ENCODE measurements at places on chromosomes 3 and 15.

DNA sequence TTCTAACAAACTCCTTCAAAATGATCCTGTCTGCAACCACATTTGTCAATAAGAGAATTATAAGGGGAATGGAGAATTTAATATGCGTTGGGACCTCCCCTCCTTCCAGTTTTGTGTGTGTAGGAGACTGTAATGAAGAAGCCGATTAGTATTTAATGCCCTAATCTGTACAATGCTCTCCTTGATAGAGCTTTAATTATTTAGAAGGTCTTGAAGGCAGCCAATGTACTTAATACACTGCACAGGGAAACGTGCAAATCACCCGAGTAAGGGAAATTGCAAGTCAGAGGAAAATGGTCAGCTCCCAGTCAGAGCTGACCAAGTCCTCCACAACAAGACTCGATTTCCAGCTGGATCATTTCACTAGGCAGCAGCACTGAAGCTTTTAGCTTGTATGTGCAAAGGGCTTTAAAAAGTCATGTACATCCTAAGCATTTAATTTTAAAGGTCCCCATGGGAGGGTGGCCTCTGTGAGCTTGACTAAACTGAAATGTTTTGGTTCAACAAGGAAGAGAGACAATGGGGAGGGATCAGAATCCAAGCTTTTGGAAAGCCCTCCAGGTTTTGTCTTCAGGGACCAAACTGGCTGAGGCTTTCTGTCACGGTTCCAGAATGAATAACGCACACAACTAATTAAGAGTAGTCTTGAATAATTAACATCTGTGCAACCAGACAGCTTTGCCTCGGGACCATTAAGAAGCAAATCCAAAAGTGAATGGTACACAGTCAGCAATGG lies 159.8 kb upstream of the MITF start:
- H3K27ac ChIP-seq: no peak overlapping the region
- H3K36me3 ChIP-seq: no peaks in the 10 kb centered on the region
- no peak for DNase-seq
- no peaks in the 10 kb centered on the region for H3K4me1 ChIP-seq
- H3K27me3 ChIP-seq: no peaks in the 10 kb centered on the region
- no peak overlapping the region for H3K4me3 ChIP-seq

DNA sequence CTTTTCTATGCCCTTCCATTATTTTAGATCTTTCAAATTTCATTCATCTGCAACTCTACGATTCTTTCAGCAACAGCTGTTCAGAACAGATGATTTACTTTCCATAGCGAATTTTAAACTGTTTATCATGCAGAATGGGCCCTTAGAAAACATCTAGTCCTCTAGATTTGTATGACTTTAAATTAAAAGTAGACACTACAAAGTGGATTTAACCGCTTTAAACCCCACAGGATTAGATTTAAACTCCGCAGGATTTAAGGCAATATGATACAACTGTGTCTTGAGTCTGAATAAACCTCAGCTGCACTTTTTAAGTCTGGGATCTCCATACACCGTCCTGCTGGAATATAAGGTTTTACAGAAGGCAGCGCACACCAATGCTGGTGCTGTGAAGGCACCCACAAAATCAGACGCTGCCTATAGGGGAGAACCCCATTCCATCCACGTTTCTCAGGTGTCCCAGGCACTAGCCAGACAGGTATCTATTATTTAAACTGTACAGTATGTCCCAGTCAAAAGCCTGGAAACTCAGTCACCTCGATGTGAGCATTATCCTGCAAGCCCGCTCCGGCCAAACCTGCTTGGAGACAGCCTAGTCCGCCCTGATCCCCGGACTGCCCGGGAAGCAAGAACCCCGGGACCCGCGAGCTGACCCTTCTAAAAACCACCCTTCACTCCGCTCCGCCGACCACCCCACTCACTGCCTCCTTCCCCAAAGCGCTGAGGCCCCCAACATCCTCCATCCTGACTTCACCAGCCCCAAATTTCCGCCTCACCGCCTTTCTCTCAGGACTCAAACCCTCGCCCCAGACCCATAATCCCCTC lies 768 bp downstream of the ANO10 start:
- H3K4me1 ChIP-seq: no peaks in the 10 kb centered on the region
- peak overlapping the region; percentile 98 for H3K4me3 ChIP-seq
- no peak for DNase-seq
- no peaks in the 10 kb centered on the region for H3K36me3 ChIP-seq
- no peak overlapping the region for H3K27ac ChIP-seq

- H3K27me3 ChIP-seq: no peaks in the 10 kb centered on the region
- no peaks in the 10 kb centered on the region for H3K36me3 ChIP-seq
- no peaks in the 10 kb centered on the region for H3K4me1 ChIP-seq
- no peak overlapping the region for H3K27ac ChIP-seq
These were observed 744.2 kb upstream of the CFAP20DC start for GRCh38 chr3:59793976-59794375.

GRCh38 chr3:60598671-60599070 lies 652.6 kb downstream of the FHIT start:
- no peaks in the 10 kb centered on the region for H3K36me3 ChIP-seq
- DNase-seq: no peak
- no peaks in the 10 kb centered on the region for H3K27me3 ChIP-seq
- H3K4me3 ChIP-seq: no peak overlapping the region

- no peaks in the 10 kb centered on the region for H3K27me3 ChIP-seq
- H3K4me1 ChIP-seq: no peaks in the 10 kb centered on the region
- H3K4me3 ChIP-seq: no peak overlapping the region
- H3K27ac ChIP-seq: no peak overlapping the region
These were observed 22.0 kb upstream of the FAM3D start for GRCh38 chr3:58688574-58688973.

DNA sequence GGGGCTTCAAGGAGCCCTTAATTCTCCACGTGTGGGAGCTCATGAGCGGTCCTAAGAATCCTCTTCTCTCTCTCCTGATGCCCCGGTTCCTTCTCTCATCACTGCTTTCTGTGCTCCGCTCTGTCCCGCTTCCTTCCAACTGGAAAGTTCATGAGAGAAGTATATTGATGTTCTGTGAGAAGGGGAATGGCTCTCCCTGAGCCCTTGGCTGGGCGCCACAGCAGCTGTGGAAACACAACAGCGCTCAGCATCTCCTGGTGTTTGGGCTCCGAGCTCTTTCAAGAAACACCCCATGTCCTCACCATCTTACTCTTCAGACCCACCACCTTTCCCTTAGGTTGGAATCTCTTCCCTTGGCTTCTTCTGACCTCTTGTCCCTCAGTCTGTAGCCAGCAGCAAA lies 161.7 kb downstream of the VGLL4 start:
- H3K4me3 ChIP-seq: no peak overlapping the region
- 0 out of 2 replicates have a peak, but pooled peaks cover 2% of the 10 kb centered on the region for H3K4me1 ChIP-seq
- no peaks in the 10 kb centered on the region for H3K27me3 ChIP-seq
- H3K27ac ChIP-seq: no peak overlapping the region
- no peaks in the 10 kb centered on the region for H3K36me3 ChIP-seq

- no peak overlapping the region for H3K27ac ChIP-seq
- H3K36me3 ChIP-seq: no peaks in the 10 kb centered on the region
- DNase-seq: no peak
These were observed 3.9 kb downstream of the GRM2 start for GRCh38 chr3:51710631-51711351.

DNA sequence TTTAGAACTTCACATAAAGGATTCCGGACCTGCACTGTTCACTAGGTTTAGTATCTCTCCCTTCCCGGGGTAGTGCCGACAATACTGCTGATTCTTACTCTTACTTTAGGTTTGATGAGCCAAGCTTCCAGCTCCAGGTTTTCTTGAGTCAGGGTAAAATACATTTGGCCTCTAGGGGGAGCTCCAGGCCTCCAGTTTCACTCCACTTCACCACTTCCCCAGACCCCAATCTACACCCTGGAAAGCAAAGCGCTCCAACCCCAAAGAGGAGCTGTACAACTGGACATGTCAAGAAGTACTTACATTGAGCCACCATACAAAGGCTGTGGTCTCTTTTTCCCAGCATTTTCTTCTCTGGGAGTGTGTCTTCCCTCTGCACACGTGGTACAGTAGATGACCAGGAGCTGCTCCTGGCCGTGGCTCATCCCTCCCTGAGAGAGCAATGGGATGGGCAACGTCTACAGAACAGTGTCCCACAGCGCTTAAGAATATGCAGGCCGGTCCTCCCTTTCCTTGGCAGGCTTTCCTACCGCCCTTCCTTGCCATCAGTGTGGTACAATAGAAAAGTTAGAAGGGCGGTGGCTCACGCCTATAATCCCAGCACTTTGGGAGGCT lies 93.9 kb upstream of the CCDC80 start:
- H3K36me3 ChIP-seq: no peaks in the 10 kb centered on the region
- DNase-seq: peak; percentile 81
- no peak overlapping the region for H3K4me3 ChIP-seq
- H3K27ac ChIP-seq: no peak overlapping the region
- no peaks in the 10 kb centered on the region for H3K27me3 ChIP-seq
- H3K4me1 ChIP-seq: no peaks in the 10 kb centered on the region

- no peaks in the 10 kb centered on the region for H3K36me3 ChIP-seq
- H3K27ac ChIP-seq: no peak overlapping the region
- no peak overlapping the region for H3K4me3 ChIP-seq
- no peak for DNase-seq
- H3K27me3 ChIP-seq: no peaks in the 10 kb centered on the region
These were observed 237.7 kb downstream of the NR1D2 start for GRCh38 chr3:24182756-24183155.

DNA sequence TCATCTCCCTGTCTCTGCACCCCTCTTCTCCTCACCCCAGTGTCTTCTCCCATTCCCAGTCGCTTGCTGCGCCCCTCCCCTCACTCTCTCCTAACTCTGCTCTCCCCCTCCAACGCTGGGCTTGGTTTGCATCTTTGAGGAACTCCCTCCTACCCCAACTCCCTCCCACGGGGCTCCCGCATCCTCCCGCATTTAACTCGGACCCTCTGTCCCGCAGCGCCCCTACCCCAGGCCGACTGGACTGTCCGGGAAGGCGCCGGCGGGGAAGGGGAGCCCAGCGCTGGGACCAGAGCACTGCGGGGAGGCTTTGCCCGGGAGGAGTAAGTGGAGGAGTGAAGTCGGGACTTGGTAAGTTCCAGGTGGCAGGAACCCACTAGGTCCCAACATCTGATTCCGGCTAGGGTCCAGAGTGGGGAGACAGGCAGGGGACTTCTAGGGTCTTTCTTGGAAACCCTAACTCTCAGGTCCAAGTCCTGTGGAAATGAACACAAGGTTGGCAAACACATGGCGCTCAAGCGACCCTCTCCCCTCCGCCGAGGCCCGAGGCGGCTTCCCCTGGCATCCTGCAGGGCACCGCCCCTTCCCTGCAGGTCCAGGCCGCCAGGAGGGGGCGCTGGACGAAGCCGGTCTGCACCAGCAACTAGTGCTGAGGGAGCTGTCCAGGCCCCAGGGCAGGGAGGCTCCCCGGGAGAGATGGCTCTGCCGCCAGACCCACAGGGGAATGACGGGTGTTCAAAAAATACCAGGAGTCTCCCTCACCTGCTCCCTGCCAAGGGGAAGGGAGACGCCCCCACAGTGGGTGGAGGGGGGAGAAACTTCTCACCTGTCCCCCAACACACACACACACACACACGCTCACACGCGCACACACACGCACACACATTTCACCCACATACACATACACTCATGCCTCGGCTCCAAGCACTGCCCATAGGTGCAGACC lies 53.2 kb downstream of the LHFPL4 start:
- no peaks in the 10 kb centered on the region for H3K27me3 ChIP-seq
- H3K4me3 ChIP-seq: peak overlapping the region; percentile 48
- H3K27ac ChIP-seq: no peak overlapping the region
- H3K36me3 ChIP-seq: no peaks in the 10 kb centered on the region

Measured in iPS DF 6.9 (cell line).